ENCODE measurements at places on chromosomes 2 and 18.

GRCh38 chr18:11831921-11832320 lies 19.3 kb upstream of the CHMP1B start:
- no peak for DNase-seq

DNA sequence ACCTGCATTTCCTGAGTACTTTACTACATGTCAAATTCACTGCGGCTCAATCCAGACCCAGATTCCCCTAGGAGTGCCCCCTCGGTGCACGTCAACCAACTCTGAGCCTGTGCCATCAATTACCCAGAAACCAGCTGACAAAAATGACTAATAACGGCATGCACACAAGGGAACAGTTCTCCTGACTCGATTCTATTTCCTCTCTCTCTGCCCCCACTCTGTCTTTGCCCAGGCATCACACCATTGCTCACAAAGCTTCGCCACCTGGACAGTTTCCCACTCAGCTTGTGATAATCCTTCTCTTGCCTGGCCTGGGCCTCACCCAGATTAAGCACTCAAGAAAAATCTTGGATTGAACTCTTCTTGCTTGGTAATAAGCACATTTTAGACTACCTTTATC lies 115.3 kb upstream of the NDUFV2 start:
- no peak for DNase-seq

DNA sequence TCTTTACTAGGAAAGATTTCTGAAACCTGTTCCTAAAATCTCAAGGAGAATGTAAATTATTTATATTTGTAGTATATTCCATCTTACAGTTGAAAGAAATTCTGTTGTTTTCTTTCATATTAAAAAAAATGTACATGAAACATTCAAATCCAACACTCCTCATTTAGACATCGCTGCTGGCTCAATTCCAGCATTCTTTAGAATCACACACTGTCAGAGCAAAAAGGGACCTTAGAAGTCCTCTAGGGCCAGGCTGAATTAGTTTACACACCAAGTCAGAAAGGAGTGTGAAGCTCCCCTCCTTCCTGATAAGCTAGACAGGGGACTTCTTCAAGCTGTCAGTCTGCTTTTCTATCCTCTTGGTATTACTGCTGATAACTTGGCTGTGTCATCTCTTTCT lies 158.6 kb upstream of the LTBP1 start:
- no peak for DNase-seq

DNA sequence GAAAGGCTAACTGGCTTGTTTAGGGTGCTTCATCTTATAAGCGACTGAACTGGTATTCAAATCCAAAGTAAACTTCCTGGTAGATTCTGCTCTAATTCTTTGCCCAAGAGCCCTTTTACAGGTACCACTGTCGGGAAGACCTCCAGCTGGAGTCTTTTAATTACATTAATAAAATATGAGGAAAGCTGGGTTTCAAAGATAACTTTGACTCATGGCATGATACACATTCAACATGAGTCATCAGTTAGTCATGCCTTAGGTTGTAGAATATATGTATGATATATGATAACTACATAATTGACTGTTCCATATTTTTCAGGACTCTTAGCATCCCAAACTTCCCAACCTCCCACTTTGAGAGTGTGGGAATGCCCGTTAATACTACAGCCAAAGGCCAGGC lies 32.3 kb downstream of the ZCCHC2 start:
- peak; percentile 32 for DNase-seq

DNA sequence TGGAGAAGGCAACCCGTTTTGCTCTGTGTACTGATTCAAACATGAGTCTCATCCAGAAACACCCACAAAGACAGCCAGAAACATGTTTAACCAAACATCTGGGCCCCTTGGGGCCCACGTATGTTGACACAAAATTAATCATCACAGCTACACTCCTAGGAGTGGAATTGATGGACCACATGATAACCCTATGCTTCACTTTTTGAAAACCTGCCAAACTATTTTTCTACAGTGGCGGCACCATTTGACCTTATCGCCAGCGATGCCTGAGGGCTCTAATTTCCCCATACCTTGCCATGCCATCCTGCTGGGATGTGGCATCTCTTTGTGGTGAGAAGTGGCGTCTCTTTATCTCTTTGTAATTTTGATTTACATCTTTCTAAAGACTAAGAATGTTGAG lies 38.5 kb downstream of the PSMG2 start:
- DNase-seq = peak; percentile 40

DNA sequence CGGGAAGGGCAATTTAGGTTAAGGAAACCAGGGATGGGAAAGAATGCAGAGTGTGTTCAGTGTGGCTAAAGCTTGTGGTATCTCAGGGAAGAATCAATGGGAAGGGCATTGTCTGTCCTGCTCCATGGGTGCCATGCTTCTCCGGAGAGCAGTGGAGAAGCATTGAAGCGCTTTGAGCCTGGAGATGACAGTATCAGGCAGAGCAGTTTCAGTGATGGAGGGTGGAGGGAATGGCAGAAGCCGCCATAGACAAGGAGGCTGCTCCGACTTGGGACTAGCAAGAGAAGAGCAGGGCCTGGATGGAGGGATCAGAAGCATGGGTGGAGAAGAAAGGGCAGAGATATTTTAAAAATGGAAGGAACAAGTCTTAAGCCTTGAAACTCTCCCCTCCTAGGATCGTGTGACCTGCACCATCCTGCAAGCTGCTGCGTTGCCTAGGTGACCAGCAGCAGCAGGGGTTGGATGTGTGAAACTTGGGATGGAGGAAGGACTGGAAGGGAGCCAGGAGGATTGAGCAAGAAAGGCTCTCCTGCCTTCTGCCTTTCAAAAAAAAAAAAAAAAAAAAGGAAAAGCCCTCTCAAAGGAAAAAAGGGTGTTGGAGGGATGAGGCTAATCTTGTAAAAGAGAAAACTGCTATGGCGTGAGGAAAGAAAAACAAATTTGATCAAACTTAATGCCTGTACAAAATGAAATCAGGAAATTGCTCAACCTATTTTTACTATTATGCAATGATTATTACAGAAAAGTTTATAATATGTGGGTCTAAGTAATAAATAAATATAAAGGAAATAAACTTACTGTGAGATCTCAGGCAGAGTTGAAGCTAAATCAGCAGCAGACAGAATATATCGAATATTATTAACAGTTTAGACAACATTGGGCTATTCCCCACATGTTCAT lies 493.8 kb upstream of the NRP2 start:
- peak; percentile 83 for DNase-seq

DNA sequence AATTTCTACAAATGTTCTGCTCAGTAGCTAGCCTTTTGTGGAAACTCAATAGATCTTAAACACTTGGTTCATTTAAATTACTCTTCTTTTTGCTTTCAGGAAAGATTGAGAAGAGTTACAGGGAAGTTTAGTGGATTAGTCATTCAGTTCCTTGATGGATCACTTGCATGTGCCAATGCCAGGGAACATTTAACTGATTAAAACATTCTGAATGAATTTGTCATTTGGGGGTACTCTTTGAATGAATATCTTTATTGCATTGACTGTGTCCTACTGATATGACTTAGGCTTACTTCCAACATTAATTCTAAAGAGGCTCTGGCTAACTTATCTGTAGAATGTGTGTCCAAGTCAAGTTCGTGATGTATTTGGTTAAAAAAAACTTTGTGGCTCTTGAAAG lies 199.8 kb downstream of the PLCL1 start:
- DNase-seq = no peak

GRCh38 chr2:134782792-134783191 lies 55.6 kb upstream of the ACMSD start:
- peak; percentile 4 for DNase-seq

GRCh38 chr2:6927186-6927585 lies 10.0 kb downstream of the RNF144A start:
- DNase-seq = no peak

- DNase-seq = no peak
Measured at GRCh38 chr18:78423811-78424210, 555.8 kb upstream of the SALL3 start.

GRCh38 chr2:207119048-207119447 lies 46.7 kb downstream of the KLF7 start:
- no peak for DNase-seq

GRCh38 chr2:238100049-238100820 lies at the start of gene ESPNL:
Gene ESPNL, plus strand, starts transcription at chr2:238100340. Its CDS starts 80 bp downstream, at chr2:238100420.
- no peak for DNase-seq

GRCh38 chr2:143823876-143824275 lies 694.7 kb downstream of the ARHGAP15 start:
- no peak for DNase-seq

DNA sequence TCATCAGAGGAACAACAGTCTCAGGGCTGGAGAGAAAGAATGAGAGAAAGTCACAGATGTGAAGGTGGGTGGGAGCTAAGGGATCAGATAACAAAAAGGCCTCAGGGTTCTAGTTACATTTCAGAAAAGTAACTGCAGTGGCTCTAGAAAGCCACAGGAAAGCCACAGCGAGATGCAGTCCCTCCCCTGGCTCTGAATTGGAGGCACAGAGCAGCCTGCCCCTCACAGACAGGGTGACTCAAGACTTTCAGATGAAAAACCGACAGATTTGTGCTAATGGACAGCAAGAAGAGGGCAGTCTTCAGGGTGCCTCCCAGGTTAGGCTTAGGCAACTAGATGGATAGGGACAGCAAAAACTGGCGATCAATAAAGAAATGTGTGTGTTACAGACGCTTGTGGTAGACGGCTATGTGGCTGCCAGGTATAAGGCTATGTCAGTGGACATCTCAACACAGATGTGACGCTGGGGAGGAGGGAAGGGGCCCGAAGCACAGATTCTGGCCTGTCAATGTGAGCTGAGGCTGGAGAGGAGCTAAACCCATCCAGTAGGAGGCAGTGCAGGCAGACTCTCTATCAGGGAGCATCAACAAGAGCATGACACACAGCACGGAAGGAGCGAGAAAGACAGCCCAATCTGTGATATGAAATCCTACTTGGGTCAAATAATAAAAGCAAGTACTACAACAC lies 26.2 kb downstream of the UNC50 start:
- no peak for DNase-seq

DNA sequence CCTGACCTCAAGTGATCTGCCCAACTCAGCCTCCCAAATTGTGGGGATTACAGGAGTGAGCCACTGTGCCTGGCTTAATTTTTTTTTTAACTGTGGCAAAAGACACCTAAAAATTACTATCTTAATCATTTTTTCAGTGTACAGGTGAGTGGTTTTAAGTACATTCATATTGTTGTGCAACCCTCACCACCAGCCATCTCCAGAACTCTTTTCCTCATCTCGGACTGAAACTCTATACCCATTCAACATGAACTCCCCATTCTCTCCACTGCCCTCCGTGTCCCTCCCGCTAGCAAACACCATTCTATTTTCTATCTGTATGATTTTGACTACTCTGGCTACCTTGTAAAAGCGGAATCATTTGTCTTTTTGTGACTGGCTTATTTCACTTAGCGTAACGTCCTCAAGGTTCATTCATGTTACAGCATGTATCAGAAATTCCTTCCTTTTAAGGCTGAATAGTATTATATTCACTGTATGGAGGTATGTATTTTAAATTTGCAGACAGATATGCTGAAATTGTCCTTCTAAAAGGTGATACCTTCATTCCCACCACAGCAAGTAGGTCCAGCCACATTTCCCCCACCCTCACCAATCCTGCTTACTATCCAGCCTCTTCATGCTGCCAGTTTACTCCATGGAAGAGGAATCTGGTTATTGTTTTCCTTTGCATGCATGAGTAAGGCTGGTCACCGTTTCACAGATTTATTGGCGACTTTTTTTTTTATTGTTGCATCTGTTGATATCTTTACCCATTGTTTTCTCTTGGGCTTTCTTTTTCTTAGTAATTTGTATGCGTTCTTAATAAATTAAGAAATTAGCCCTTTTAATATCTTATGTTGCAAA lies 40.6 kb upstream of the ANXA4 start:
- no peak for DNase-seq

DNA sequence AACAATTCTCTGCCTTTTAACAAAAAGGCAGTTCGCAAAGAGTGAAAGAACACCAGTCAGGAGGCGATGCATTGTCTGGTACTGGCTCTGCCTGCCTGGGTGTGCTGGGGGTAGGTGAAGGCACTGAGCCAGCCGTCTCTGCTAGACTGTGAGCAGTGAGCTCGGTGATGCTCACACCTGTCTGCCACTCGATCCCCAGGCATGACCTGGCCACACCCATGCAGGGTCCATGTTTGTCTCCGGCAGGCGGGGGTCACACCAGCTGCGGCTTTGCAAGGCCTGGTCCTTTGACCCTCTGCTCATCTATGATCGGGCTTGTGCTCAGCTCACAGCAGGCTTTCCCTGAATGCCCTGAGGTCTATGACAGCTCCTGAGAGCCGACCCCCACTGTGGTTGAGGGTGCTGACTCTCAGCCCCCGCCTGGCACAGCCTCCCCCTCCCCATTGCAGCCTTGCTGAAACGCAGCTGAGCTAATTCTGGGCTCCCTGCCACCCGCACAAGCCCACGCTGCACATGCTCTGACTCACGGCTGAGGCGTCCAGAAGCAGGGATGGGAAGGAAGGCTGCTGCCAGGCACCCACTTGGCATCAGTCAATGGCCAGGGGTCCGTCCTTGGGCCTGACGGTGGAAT lies 23.7 kb downstream of the CRACDL start:
- DNase-seq = peak; percentile 48

GRCh38 chr2:201441409-201441808 lies 9.8 kb downstream of the TRAK2 start:
- DNase-seq = no peak

DNA sequence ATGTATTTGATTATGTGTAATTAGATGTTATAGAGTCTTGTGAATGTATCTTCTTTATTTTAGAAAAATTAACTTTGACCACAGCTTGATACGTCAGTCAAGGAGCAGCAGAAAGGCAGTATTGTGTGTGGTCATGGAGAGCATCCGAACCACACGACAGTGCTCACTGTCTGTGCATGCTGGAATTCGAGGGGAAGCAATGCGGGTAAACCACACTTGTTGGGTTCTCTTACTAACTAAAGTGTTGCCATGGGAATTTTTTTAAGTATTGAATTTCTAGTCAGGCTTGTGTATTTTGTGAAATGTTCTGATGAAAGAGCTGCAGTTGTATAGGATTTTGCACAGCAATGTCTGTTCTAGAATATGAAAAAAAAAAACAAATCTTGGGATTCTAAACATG lies 4.8 kb downstream of the PJVK start:
- no peak for DNase-seq

- no peak for DNase-seq
Measured at GRCh38 chr2:217851191-217852020, 151.4 kb downstream of the TNS1 start.

- DNase-seq = no peak
Measured at GRCh38 chr2:191675807-191676721, 1.9 kb upstream of the NABP1 start.

DNA sequence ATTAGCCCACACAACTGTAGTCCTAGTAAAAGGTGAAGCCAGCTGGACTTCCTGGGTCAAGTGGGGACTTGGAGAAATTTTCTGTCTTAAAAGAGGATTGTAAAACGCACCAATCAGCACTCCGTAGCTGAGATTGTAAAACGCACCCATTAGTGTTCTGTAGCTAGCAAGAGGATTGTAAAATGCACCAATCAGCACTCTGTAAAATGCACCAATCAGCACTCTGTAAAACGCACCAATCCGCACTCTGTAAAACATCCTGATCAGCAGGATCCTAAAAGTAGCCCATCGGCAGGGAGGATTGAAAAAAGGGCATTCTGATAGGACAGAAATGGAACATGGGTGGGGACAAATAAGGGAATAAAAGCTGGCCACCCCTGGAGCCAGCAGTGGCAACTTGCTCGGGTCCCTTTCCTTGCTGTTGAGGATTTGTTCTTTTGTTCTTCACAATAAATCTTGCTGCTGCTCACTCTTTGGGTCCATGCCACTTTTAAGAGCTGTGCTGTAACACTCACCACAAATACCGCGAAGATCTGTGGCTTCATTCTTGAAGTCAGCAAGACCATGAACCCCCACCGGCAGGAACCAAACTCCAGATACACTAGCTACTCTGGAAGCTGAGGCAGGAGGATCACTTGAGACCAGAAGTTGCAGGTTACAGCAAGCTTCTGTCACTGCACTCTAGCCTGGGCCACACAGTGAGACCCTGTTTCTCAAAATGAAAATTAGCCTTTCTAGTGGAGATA lies 102.6 kb downstream of the HS6ST1 start:
- no peak for DNase-seq
